ENCODE measurements at places on chromosomes 5 and 9.

DNA sequence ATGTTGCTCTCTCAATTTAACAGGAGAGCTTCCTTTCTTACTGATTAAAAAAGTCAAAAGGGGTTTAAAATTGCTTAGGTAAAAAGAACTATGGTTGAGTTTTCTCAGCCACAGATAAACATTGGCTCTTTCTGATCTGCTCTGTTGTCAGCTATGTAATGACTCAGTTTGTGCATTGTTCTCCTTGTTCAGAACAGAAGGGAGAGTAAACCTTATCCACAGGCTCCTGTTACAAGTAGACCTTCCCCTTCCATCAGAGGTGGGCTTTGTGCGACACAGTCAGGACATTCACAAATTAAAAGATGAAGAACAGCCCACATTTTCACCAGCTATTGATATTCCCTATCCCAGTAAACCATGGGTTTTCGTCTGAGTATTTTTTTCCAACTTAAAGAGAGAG, 236.3 kb upstream of the SEMA6A start:
- DNase-seq = no peak

- no peak for DNase-seq
These were observed 9.1 kb upstream of the ZNF608 start for GRCh38 chr5:124755565-124755964.

DNA sequence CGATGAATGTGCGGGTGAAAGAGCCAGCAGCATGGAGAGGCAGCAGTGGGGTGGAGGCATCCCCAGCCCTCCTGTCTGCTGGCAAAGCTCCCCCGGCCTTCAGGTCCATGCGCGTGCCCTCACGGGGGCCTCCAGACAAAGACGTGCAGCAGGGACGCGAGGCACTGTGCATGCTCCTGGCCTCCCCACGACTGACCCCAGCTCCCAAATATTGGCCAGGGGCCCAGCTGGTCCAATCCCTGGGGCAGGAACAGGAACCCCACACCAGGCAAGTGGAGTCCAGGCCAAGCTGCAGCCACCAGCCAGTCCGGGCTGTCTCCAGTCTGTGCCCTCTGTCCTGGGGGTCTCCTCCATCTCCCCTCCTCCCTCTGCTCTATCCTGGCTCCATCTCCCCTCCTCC, 33.5 kb upstream of the LRRC14B start:
- DNase-seq = no peak

DNA sequence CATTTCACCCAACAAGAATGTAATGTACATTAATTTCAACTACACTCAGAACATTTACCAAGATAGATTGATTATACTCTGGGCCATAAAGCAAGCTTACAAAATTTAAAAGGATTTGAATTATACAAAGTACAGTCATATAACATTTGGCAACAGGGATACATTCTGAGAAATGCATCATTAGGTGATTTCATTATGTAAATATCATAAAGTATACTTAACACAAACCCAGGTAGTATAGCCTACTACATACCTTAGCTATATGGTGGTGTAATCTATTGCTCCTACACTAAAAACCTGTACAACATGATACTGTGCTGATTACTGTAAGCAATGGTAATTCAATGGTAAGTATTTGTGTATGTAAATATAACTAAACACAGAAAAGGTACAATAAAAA, 202.9 kb downstream of the MPDZ start:
- no peak for DNase-seq

GRCh38 chr9:94991961-94992907, 265.7 kb downstream of the AOPEP start:
- DNase-seq = no peak

- no peak for DNase-seq
These were observed 58.0 kb downstream of the SLC22A5 start for GRCh38 chr5:132427281-132428146.

DNA sequence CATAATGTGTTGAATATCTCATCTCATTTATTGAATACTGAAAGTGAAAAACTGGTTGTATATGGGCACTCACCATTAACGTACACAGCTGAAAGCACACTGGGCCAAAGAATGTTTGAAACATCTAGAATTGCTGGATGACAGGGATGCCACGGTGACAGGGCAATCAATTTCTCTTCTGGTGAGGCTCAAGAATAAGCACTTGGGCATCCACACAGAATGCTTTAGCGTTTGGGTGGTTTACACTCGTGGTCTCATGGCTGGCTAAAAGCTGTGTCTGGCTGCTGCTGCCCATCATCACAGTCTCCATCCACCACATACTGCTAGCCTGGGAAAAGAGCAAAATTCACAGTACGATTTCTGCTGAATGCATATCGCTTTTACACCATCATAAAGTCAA, 30.7 kb upstream of the IL31RA start:
- no peak for DNase-seq

GRCh38 chr9:122095010-122095767, 2.1 kb upstream of the TTLL11 start:
- peak; percentile 65 for DNase-seq

DNA sequence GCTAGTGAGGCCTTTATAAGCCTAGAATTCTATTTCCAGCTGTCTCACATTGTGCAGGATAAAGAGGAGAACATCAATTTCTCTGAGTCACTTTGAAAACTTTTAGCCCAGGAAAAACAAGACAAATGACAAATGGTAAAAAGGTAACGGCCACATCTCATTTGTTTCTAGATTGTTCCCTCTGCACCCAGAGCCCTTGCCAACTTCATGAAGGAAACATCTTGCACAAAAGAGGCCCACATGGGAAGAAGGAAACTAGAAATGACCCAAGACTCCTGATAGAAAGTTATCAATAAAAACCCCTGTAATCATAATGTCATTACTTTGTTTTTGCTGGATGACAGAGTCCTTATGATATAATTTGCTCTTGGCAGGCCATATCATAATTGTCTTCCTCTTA, 5.3 kb downstream of the DPYSL3 start:
- DNase-seq = no peak

DNA sequence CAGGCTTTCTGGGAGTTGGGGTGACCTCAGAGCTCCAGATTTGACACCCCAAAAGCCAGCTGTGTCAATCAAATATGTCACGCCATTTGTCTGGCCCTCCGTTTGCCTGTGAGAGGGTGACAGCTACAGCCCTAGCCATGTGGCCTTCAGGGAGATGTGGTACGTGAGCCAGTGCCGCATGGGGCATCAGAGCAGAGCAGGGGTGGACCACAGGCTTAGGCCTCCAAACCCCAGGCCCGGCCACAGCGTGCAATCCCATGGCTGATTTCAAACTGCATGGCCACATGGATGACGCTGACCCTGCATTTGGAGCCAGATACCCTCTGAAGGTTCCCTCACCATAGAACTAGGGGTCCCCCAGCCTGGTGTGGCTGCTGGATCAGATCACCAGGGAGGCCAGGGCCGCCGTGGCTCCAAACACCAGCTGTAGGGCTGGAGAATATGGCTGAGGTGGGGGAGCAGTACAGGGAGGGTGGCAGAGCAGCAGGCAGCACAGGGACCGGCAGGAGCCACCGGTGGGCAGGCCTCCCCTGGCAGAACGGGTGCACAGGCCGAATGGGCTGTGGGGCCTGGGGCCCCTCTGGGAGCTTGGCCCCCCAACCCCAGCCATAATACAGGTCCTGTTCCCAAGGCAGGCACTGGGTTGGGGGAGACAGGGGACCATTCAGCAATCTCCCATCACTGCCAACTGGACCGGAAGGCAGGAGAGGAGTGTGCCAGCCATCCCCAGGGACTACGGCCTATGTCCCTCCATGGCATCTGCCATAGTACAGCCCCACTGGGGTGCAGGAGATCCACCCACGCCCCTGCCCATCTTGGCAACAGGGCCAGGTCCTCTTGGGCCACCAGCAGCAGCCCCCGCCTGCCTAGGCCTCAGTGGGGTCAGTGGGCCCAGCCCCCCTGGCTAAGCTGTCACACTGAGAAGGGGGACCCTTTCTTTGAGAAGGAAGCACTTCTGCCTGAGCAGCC, 1.5 kb downstream of the SAPCD2 start:
- DNase-seq = no peak

- DNase-seq = no peak
These were observed 27.0 kb downstream of the GRIN3A start for GRCh38 chr9:101711330-101711941.

GRCh38 chr9:6632516-6633183, 12.9 kb downstream of the GLDC start:
- DNase-seq = no peak

- DNase-seq = no peak
These were observed 8.9 kb downstream of the CXCL14 start for GRCh38 chr5:135569755-135570452.

GRCh38 chr9:34409154-34409553, 32.5 kb upstream of the MYORG start:
- DNase-seq = no peak

GRCh38 chr5:150661821-150662596, 958 bp downstream of the MYOZ3 start:
- DNase-seq = no peak

DNA sequence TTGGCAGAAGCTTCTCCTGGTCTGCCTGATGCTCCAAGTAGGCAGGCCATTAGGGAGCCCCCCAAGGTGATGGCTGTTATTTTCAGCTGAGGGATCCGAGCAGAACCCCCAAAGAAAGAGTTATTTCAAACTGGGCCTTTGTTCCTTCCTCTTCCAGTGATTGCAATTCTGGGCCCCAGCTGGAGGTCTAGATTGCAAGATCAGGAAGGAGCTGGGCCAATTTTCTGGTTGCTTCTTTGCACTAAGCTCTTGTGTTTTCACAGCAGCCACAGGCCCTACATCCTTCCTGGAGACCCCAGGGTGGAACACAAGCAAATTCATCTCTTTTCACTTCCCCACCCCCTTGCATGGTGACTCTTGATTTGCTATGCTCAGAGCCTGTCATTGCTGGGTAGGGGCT, 215.0 kb downstream of the SEMA6A start:
- DNase-seq = no peak

DNA sequence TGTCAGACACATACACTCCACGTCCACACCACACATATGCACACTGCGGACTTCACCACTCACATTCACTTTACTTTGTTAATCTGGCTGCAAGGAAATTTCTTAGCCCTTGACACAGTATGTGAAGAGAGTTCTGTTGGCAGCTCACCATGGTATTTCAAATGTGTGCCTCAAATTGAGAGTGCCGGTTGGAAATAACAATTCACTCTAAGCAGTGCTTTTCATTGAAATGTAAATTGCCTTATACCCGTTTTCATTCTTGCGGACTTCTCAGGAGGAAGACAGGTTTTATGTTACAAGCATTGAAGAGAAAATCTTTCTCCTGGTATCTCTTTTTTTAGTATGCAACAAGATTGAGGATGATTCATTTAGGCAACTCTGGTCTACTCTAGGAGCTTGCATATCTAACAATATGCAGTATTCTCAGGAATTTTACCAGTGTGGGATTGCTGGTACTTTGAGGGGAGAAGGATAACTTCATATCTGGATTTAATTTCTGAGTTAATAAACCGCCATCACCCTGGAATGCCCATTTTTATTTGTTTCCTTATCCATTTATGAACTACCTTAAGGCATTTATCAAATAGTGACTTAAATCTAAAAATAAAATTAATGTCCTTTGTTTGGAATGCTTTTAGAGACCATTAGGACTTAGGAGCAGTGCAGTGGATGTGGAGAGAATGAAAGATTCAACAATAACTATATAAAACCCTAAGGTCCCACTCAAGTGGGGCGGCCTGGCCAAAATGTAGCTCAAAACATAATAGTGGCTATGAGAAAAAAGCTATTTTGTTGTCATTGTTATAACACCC, 87.0 kb downstream of the IQGAP2 start:
- DNase-seq = no peak

- no peak for DNase-seq
These were observed 47.4 kb downstream of the ATPSCKMT start for GRCh38 chr5:10202089-10202910.

DNA sequence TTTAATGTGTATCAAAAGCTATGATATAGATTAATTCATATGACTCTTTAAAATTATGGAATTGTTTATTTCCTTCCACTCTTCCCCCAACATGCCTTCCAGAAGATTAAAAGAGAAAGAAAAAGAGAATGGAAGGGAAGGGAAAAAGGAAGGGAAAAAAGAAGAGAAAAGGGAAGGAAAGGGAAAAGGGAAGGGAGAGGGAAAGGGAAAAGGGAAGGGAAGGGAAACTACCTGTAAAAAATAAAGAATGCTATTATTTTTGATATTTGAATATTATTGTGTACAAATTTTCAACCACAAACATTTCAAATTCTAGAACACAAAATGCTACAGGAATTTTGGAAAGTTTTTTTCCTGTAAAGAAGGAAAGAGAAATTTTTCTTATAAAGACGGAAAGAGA, 281.7 kb downstream of the SLCO4C1 start:
- DNase-seq = no peak

GRCh38 chr9:89361031-89361430, 42.7 kb downstream of the SECISBP2 start:
- no peak for DNase-seq

DNA sequence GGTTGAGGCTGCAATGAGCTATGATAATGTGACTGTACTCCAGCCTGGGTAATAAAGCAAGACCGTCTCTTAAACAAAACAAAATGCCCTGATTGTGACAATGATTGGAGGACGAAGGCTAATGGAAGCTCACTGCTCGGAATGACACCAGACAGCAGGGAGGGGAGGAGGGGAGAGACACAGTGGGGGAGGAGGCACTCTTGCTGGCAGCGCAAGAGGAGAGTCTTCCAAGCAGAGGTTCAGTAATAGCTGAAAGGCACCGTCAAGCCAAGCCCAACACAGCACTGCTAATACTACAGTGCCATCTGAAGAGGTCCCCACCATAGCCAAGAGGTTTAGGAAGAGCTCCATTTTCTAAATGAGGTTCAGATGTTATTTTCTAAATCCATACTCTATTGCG, 102.3 kb downstream of the GLDC start:
- DNase-seq = no peak

DNA sequence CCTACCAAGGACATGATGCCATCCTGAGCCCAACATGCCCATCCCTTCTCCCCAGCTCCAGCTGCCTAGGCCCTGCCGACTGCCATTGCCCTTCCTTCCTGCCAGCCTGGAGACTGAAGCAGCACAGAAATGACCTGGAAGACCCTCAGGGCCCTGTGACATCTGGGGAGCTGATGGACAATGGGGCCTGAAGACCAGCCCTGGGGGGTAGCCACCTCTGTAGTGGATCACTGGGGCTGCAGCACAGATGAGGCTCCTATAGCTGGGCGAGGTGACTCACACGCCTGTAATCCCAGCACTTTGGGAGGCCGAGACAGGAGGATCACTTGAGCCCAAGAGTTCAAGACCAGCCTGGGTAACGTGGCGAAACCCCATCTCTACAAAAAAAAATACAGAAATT, 86.6 kb downstream of the VAV2 start:
- no peak for DNase-seq

DNA sequence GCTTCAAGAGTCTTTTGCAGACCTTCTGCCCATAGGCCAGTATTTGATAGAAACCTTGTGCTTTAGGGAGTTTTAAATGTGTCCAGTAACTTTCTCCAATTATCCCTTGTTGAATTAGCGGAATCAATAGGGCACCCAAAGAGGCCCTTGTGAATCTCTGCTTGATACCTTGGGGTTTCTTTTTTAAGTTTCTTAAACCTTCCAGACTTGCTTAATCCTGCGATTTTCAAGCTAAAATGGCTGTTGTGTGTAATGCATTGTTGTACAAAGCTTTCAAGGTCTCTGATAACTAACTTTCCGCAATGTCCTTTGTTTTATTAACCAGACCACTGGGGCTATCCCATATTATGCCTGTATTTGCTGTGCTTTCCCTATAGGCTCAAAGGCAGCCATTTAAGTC, 577.4 kb upstream of the RORB start:
- DNase-seq = no peak

- no peak for DNase-seq
These were observed 48.4 kb upstream of the APC start for GRCh38 chr5:112689155-112689909.
